ENCODE measurements at places on chromosomes 16 and 17.
A peak's percentile ranks its signal among the peaks of the same experiment; 100 is the strongest.

GRCh38 chr16:10664720-10665126 lies 30.0 kb downstream of the TEKT5 start:
- DNase-seq = no peak

- DNase-seq = no peak
Observed at GRCh38 chr16:263944-264343, 11.8 kb downstream of the RGS11 start.

GRCh38 chr17:57803021-57803420 lies 46.8 kb downstream of the MRPS23 start:
- DNase-seq = no peak

GRCh38 chr16:66614161-66614802 lies 9.8 kb downstream of the CMTM3 start:
- DNase-seq = no peak

GRCh38 chr17:64218066-64218465 lies 45.0 kb downstream of the TEX2 start:
- no peak for DNase-seq

DNA sequence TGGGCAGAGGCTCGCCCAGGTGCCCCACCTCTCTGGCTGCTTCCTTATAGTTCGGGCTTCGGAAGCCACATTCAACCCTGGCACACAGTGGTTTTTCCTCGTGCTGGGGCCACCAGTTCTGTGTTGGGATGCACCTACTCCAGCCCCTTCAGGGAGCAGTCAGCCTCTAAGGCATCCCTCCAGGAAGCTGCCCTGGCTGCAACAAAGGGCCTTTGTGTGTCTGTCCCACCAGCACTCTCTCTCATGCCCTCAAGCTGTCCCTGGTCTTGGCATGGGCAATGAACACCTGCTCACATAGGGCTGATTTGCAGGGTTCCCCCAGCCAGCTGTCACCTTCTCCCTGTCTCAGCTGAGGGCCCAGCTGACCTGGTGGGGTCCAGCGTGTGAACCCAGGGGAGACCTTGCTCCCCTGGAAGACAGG lies 754 bp upstream of the NOXO1 start:
- DNase-seq = no peak

DNA sequence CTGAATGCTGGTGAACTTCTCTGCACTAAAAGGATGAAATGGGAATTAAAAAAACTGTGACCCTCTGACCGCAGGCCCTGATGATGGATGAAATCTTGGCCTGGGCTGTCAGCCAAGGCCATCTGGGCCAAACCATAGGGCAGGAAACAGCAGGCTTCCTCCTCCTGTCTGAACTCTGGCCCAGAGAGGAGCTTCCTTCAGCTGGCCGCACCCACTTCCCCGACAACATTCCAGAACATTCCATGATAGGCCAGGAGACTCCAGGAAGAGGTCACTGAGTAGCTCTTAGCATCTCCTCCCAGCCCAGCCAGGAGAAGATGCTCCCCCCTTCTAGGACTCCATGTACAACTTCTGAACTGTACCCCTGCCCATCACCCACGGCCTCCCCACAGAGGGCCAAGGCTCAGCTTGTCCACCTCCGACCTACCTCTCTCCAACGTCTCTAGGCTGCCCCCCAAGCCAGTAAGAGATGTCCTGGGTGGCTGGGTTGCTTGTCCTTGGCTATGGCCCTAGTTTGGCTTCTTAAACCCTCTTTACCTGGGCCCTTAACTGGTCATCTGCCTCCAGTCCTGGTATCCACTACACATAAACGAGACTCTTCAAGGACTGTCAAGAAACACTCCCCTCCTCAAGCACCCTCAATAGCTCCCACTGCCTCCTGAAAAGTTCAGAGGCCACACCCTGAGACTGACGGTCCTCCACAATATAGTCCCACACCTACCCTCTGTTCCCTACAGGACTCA lies 1.7 kb downstream of the RPH3AL start:
- peak; percentile 50 for DNase-seq

- no peak for DNase-seq
Observed at GRCh38 chr17:59874376-59874775, 18.4 kb downstream of the TUBD1 start.

DNA sequence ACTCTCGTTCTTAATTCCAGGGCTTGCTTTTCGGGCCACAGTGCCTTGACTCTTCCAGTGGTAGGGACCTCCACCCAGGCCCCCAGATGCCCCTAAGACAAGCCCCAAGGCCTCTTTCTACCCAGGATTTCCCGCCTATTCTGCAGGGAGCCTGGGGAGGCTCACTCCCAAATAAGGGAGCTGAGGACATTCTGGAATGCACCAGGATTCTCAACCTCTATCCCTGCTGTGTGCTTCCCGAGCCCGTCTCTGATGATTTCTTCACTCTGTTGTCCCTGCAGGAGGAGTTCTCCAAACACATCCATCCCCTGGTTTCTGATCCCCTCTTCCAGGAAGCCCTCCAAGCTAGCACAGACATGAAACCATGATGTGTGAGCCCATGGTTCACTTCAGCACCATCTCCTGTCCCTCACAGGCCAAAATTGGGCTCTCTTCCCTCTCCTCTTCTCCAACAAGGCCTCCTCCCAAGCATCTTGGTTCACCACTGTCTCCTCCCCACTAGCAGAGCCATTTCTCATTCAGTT lies 255.9 kb downstream of the KATNIP start:
- no peak for DNase-seq

DNA sequence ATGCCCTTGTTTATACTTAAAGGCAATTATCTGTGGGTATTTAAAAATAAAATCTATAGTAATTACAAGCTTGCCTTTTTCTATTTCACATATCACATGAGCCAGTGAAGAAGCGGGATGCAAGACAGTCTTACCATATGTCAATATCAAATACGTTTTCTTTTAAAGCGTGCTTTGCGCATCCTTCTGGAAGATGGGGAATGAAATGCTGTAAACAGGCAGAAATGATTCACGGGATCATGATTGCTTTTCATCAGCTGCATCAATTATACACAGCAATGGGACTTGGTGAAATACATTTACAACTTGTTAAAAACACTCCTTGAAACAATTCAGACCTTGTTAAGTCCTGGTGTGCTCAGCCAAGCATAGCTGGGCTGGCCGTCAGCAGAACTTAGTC lies 72.5 kb downstream of the WSCD1 start:
- DNase-seq = no peak

GRCh38 chr16:58086381-58087208 lies 42.6 kb downstream of the CFAP20 start:
- DNase-seq = no peak

GRCh38 chr16:27321013-27321915 lies 7.5 kb downstream of the IL4R start:
- no peak for DNase-seq

DNA sequence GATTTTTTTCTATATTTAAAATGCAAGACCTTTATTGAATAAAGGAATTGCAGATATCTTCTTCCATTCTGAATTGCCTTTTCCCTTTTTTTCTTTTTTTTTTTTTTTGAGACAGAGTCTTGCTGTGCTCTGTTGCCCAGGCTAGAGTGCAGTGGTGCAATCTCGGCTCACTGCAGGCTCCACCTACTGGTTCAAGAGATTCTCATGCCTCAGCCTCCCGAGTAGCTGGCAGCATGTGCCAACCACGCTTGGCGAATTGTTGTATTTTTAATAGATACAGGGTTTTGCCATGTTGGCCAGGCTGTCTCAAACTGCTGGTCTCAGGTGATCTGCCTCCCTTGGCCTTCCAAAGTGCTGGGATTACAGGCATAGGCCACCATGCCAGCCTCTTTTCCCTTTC lies 151.5 kb downstream of the CEP112 start:
- no peak for DNase-seq

- DNase-seq = no peak
Observed at GRCh38 chr17:77636835-77637817, 321.4 kb upstream of the TNRC6C start.

GRCh38 chr17:76447931-76448652 lies 4.9 kb downstream of the UBE2O start:
- no peak for DNase-seq

DNA sequence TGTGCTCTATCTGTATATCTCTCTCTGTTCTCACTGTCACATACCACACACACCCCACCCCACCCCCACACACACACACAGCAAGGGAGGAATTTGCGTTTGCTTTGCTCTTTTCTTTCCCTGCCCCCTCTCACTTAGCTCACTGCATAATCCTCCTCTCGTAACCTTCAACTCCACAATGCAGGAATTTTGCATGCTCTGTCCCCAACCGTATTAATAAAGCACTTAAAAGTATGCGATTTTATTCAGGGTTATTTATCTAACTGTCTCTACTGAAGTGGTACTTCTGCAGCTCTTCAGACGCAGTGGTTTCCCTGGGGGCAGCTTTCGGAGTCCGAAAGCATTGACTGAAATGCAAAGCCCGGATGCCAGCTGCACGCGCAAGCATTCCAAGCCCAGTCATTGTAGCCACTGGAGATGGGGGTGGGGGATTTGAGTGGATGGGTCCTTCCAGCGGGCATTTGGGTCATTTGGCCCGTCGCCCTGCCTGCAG lies 105.4 kb upstream of the RBFOX1 start:
- no peak for DNase-seq

DNA sequence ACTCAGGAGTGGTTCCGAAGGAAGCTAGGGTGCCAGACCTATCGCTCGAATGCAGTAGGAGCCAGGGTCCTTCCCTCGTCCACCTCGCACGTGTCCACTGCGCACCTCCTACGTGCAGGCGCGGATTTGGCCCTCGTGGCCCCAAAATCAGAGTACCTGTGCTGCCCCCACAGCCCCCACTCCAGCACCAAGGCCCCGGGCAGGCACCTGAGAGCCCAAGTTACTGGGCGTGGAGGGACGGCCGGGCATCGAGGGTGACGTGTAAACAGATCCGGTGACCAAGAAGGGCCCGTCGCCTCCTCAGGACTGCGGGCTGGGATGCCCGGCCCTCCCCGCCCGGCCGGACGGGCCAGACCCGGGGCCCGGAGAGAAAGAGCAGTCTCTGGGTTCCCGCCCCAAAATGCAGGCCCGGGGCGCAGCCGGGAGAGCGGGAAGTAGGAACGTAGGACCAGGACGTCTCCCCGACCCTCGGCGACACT lies 492 bp downstream of the SLC25A39 start:
- no peak for DNase-seq

DNA sequence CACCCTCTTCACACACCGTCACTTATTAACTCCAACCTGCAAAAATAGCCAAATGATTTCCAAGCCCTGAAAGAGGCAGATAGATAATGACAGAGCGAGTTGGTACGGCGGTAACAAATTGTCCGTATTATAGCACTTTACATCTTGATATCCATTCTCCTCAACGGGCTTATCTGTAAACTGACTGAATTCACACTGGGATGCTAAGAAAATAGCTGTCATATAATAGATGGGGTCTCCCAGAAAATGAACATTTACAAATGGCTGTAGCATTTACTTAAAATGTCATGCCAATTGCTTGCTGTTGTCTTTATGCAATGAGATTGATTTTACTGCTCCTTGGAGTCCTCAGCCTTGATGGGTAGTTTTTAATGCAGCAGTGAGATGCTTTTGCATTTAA lies 225.8 kb upstream of the SDK2 start:
- DNase-seq = no peak

GRCh38 chr16:77723108-77723514 lies 797 bp downstream of the NUDT7 start:
- DNase-seq = no peak

- DNase-seq = no peak
Observed at GRCh38 chr17:45433159-45433535, 477 bp upstream of the ARHGAP27 start.

DNA sequence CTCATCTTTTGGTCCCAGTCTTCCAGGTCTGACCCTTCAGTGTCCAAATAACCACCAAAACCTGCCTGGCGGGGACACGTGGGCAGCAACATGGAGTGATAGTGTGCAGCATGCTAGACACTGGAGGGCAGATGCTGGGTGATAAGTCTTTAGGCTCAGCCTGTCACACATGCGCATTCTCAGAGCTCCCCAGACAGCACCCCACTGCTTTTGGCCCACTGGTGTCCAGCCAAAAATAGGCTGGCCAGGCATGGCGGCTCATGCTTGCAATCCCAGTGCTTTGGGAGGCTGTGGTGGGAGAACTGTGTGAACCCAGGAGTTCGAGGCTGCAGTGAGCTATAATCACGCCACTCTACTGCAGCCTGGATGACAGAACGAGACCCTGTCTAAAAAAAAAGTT lies 12.3 kb downstream of the GINS2 start:
- DNase-seq = no peak

GRCh38 chr16:14110728-14111251 lies 39.7 kb downstream of the MRTFB start:
- DNase-seq = no peak

DNA sequence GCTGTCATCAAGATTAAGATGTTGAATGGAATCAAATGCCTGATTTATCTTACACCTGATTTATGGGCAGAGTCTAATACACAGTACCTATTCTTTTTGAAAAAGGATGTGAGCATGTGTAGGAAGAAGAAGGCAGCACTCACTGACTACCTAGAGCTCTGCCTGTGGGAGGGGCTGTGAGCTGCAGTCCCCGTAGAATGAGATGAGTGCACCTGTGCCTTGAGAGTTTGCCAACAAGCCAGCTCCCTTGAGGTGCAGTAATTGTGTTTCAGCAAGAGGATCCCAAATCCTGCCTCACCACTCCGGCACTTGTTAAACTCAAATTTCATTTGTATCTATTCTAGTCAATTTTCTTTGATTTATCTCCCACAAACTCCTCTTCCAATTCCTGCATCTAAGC lies 46.0 kb downstream of the CDH11 start:
- DNase-seq = no peak

DNA sequence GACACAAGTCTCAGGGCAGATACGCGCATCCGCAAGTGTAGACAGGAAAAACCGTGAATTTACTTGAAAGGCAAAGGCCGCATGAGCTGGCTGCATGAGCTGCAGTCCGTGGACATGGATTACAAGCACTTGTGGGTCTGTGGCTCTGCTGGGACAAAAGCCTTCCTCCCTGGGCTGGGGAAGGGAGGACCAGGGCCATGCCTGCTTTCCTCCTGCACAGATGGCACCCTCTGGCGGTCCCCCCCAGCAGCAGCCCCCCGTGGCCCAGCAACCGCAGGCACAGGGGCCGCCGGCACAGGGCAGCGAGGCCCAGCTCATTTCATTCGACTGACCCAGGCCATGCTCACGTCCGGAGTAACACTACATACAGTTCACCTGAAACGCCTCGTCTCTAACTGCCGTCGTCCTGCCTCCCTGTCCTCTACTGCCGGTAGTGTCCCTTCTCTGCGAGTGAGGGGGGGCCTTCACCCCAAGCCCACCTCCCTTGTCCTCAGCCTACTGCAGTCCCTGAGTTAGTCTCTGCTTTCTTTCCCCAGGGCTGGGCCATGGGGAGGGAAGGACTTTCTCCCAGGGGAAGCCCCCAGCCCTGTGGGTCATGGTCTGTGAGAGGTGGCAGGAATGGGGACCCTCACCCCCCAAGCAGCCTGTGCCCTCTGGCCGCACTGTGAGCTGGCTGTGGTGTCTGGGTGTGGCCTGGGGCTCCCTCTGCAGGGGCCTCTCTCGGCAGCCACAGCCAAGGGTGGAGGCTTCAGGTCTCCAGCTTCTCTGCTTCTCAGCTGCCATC lies 1.7 kb upstream of the MRPL12 start:
- DNase-seq = no peak

GRCh38 chr16:78504401-78504851 lies 405.0 kb downstream of the WWOX start:
- DNase-seq = no peak

- DNase-seq = peak; percentile 72
Observed at GRCh38 chr17:7356072-7356549, 1.2 kb downstream of the TMEM95 start.

GRCh38 chr16:37511-37910 lies 15.9 kb downstream of the POLR3K start:
- DNase-seq = no peak

Data from keratinocyte (primary cell).